ENCODE measurements at places on chromosomes 7 and 10.

- no peak for DNase-seq
These were observed 246.3 kb upstream of the VWC2 start for GRCh38 chr7:49527182-49527581.

DNA sequence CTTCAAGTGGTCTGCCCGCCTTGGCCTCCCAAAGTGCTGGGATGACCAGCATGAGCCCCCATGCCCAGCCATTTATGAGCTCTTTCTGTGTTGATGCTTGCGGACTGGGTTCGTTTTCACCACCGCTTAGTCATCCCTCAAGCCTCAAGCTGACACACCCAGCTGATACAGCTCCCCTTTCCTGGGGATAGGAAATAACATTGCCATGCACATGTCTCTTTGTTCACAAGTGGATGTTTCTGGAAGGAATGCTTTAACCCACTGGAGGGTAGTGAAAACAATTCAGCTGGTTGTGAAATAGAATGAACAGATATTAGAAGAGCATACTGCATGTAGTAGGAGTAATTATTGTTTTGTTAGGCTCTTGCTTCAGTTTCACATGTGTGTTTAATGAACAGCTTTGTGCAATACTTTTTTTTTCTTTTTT is 8.5 kb upstream of the METTL27 start:
- no peak for DNase-seq

DNA sequence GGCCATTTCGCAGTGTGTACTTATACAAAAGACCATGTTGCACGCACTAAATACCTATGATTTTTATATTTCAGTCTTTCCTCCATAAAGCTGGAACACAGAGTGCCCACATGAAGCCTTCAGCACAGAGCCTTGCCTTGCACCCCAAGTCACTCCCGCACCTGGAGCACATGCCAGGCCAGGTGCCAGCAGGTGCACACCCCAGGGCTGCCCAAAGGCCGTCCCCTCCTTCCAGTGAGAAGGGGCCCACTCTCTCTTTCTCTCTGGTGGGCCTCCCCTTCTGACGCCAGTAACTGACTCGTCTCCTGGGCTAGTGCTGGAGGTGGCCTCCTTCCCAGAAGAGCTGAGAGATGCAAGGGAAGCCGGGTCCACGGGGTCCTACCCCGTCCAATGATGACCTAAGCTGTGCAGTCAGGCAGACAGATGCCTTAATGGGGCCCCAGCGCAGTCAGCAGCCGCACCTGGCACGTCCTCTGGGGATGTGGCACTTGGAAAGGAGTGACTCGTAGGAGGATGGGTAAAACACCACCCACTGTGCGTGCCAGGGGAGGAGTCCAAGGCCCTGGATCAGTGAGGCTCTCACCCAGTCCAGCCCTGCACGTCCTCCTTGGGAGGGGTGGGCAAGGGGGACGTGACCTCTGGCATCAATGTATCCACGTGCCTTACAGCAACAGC is 17.7 kb upstream of the SHH start:
- no peak for DNase-seq

- no peak for DNase-seq
These were observed 139.4 kb downstream of the LHPP start for GRCh38 chr10:124601016-124601415.

DNA sequence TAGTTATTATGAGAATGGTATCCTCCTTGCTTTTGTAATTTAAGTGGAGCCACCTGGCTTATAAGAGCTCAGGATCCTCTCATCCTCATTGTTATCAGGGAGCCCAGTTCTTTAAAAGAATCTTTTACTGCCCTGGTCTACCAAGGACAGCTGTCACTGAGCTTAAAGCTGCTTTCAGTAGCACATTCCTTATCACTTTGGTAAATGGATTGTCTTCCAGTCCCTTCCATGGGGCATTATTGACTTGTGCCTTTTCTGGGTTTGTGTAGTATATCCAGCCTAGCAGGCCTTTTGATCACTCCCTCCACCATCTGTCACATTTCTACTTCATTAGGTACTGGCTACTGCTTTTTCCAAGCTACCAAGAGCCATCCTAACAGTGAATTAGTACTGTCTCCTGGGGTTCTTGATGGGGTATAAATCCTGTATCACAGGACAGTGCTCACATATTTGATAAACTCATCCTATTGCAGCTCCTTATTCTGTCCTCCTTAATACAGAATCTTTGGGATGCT is 208.9 kb downstream of the TMEM26 start:
- no peak for DNase-seq

- DNase-seq = no peak
These were observed 201.9 kb downstream of the BMPER start for GRCh38 chr7:34107276-34107675.

GRCh38 chr7:105935250-105935649 is 27.8 kb upstream of the CDHR3 start:
- no peak for DNase-seq

DNA sequence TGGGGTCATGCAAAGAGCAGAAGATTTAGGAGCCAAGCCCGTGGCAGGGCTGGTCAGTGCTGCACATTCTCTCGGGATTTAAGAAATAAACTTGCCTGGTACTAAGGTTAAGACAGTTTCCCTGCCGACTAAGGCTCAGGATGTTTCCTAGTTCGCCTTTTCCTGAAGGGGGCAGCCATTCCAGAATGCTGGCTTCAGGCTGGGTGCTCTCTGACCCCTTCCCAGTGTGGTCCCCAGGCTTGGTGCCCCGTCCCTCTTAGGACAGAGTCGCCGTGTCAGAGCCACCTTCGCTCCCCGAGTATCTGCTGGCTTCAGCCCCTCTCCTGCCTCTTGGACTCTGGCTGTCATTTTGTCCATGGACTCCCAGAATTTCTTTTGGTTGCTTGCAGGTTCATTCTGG is 117.2 kb downstream of the ELFN1 start:
- no peak for DNase-seq

- DNase-seq = no peak
These were observed 7.3 kb downstream of the SRRT start for GRCh38 chr7:100882201-100882600.

DNA sequence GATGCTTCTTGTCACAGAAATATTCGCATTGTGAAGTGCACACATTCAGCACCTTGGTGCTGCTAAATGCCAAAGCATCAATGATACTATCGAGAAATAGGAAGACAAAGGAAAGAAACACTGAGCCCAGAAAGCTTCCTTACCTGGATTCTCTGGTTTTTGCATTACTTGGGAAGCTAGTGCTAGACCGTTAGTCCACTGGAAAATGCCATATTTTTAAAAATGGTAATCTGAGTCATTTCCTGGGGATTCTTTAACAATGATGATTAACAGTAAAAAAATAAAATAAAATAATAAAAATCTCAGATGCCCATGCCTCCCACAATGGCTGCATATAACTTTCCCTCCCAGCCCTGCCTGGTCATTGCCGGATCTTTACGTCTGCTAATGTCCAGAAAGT is 420.1 kb upstream of the MGMT start:
- DNase-seq = no peak

Data from nucleus accumbens (tissue), 56 donors.